ENCODE measurements at places on chromosomes 3 and 15.

- DNase-seq, result no peak
Observed at GRCh38 chr3:186181901-186182300, 73.0 kb upstream of the ETV5 start.

GRCh38 chr3:76753599-76753998, 286.3 kb upstream of the ROBO2 start:
- no peak for DNase-seq

DNA sequence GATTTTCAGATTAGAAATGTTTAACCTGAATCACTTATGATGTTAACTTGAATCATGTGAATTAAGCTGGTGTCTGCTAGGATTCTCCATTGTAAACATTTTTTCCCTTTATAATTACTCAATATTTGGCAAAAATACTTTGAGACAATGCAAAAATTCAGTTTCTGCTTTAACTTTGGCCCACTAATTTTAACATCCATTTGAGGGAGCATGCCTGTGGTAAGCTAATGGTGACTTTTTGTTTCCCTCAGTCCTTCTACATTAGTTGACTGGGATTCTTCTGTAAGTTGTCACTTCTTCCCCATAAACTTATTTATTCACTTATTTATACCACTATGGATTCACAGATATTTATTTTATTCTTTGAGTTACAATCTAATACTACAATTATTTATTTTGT, 59.3 kb downstream of the PIK3R4 start:
- DNase-seq, result no peak

GRCh38 chr3:33646406-33646805, 71.6 kb downstream of the CLASP2 start:
- DNase-seq, result no peak

GRCh38 chr3:105866656-105867653, 1.9 kb downstream of the CBLB start:
- no peak for DNase-seq

DNA sequence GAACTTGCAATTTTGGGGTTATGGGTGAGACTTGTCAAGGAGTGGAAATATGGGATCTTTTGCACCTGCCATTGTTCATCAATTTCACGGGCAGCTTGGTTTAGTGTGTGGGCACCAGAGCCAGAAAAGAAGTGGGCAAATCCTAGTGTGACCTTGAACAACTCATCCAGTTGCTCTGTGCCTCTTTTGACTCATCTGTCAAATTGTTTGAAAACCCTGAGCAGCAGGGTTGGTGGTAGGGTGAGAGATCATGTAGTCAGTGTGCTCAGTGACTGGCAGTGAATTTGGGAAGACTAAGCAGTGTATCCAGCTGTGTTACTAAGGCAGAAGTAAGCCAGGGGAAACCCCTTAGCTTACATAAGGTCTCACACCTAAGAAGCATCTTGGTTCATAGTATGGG, 293.0 kb upstream of the TRIM42 start:
- no peak for DNase-seq

DNA sequence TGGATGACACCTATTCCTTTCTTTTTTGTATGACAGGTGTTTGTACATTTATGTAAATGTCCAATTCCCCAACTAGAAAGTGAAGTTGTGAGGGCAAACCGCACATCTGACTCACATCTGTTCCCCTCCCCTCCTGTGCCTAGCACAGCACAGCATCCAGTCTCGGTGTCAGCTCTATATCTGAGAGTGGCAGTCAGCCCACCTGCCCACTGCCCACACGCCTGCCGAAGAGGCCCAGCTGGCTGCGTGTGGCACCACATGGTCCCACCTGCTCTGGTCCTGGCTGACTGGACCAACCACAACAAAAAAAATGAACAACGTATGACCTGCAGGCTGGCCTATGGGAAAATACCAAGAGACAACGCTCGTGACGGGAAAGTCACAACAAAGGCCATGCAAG, 62.8 kb downstream of the XXYLT1 start:
- DNase-seq, result no peak

DNA sequence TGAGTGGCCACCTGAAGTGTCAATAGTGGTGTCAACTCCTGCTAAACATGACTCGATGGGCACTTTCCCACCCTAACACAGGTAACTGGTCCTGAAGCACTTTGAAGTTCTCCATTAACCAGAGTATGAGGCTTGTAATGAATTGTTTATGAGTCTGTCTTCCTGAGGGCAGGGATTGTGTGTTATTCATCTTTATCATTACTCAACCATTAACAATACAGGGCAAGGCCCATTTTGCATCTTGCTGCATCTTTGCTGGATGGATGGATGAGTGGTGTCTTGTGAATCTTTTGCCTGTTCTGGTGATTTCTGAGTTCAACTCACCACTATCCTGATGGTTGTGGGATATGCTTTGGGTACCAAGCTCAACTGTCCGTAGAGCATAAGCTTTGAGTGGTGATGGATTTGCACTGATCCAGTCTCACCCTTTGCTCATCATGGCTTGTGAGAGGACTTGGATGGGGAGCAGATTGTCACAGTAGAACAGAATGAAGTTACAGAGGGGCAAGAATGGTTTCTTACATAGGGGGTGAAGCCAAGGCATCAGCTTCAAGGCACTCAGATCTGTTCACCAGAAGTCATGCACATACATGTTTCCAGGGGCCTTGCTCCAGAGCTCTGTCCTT, 22.3 kb upstream of the EPB42 start:
- DNase-seq, result no peak

DNA sequence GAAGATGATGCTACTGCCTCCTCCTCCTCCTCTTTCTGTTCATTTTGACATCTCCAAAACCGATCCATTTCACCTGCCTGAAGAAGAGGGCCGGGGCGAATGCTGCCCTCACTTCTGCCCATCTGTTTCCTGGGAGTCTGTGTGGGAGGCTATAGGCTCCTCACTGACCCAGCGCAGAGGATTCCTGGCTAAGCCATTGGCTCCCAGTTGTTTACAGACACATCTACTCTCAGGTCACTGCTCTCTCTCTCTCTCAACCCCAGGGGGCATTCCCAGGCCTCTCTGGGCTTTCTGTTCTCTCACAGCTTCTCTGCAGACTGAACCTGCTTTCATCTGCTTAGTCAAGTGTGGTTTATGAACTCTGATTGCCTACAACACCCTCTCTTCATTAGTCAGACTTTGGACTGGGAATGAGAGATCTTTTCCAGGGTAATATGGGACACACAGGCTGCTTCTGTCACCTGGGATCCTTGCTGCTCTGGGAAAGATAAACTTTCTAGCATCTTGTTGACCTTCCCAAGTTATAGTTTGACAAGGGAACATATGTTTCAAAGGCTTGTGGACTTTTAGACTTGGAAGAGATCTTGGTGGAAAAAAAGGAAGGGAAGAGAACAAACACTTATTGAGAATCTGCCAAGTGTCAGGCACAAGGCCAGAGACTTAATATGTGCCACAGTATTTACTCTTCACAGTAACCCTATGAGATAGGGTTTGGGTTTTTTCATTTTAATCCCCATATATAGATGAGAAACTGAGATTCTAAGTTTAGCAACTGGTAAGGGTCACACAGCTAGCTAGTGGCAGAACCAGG, 30.2 kb upstream of the USP3 start:
- peak; percentile 54 for DNase-seq

GRCh38 chr15:91400481-91400880, 300.4 kb downstream of the SV2B start:
- DNase-seq, result no peak

GRCh38 chr3:132659000-132659364, 627 bp downstream of the ACAD11 start:
- no peak for DNase-seq

GRCh38 chr3:25469558-25469957, 41.5 kb downstream of the RARB start:
- DNase-seq, result no peak

DNA sequence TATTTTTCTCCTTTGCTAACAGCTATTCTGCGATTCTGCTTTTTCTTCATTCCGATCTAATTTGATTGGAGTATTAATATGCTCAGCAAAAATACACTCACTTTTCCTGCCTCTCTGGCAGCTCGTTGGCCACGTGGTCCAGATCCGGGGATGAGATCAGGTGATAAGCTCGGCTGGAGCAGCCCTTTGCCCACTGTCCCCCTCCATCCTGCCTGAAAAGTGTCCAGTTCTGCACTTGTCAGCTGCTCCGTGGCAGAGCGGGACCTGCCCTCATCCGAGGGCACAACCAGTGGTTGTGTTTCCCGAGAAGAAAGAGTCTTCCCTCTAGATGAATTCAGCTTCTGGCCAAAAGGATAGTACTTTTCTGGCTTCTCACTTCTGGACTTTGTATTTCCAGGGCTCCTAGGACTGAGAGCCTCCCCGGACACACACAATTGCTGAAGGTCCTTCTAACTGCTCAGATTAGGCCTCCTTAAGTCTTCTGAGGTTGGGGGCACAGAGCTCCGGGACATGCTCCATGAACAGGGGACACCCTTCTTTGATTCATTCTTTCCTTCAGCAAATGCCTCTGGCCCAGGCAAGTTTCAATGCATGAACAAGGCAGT, 103.9 kb upstream of the ALDH1A3 start:
- DNase-seq, result no peak

DNA sequence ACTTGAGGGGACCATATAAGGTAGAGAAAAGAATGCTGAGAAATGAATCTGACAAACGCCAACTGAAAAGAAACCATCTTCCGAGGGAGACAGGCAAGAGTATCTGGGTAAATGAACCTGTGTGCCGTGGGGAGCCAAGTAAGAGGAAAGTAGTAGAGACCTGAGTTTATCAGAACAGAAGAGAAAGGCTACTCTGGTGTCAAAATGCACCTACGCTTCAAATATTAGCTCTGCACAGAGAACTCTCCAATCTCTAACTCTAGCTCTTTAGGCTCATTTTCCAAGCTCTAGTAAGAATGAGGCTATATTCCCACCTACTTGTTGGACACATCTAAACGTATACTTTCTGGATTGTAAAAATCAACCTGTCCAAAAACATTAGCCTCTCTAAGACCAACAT, 53.5 kb downstream of the TOP2B start:
- DNase-seq, result no peak

DNA sequence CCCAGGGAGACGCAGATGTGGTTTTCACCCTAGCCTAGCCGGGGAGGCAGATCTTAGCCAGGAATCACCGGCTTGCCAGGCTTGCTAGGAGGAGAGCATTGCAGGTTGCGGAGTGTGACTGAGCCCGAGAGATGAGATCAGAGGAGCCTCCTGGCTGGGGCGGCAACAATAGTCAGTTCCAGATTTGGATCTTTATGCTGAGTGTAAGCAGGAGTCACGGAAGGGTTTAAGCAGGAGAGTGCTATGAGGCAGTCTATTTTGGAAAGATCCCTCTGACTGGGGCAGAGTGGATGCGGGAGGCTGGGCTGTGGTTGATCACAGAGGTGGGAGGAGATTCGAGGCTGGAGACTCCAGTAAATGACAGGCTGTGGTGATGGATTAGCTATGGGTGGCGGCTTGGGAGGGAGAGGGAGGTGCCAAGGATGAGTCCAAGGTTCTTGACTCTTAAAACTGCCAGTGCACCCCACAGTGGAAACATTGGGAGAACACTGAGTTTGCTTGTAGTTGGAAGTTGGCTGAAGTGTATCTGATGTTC, 10.4 kb upstream of the BAHD1 start:
- DNase-seq, result no peak

- DNase-seq, result no peak
Observed at GRCh38 chr3:137778941-137779340, 14.8 kb downstream of the SOX14 start.

DNA sequence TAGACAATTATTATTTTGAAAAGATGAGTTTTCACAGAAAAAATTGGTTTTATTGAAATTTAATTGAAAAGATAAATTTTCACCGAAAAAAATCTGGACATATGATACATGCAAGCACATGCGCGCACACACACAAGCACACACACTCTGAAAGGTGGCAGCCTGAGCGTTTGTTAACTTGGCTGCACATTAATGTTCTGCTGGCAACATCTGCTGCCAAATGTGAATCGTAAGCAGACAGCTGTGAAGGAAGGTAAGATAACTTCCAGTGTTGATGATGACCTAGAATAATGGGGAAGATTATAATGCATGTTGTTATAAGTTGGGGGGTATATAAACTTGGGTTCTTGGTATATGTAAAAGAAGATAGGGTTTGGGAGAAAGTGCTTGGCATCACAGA, 18.4 kb upstream of the CMTM7 start:
- no peak for DNase-seq

DNA sequence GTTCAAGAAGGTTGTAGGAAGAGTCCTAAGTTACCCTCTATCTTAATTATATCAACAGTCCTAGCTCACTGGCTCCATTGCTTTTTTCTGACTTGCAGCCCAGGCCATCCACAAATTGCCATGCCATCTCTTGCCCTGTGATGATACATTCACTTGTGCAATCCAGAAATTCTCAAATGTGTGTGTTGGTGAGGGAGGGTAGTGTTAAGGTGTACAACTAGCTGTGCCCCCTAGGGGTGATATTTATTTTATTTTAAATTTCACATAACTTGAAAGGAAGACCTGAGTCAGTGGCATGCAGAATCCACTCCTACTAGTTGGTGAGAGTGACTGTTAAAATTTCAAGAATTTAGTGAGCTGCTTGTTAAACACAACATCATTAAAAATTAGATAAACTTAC, 156.1 kb upstream of the ANKRD28 start:
- peak; percentile 35 for DNase-seq

DNA sequence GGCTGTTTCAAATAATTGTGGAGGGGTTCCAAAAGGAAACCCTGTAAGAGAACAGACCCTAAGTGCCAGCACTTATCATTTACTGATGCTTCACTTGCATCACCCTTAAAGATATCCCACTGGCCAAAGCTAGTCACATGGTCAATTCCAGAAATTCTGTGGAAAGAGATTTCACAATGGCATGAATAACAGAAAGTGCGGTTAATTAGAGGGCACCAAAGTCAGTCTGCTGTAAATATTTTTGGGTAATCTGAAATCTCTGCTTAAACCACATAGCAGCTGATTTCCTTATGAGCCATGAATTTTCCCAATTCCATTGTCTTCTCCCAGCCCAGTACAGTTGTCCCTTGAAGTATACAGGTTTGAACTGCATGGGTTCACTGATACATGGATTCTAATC, 346.1 kb downstream of the SI start:
- no peak for DNase-seq

DNA sequence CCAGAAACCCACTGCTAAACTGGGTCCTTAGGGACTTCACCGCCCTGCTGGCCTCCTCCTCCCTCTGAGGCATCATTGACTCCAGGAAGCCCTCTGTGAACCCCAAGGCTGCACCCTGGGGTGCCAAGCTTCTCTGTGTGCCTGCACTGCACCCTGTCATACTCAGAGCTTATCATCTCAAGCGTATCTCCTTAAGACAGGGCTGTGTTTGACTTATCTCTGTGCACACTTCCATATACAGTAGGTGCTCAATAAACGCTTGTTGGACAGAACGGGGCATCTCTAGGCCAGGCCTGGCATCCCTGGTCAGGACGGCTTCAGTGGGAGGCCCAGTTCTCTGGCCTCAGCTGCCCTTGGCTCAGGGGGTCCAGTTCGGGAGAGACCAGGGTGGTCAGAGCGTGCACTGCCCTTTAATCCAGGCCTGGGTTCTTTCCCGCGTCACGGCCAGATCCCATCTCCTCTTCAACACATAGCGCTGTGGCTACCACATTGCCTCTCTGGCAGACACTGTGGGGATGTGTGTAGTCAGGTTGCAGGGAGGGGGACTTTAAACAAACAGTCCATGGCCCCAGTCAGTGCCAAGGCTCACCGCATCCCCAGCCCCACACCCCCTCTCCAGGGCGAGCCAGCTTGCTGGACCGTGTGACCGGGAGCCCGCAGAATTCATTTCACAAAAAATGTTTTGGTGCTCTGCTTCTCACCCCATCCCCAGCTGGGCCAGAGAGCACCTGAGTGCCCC, 33.4 kb downstream of the MAGEF1 start:
- DNase-seq, result no peak

GRCh38 chr3:161556533-161556932, 59.9 kb downstream of the OTOL1 start:
- no peak for DNase-seq
